NCI-H82 (cell line): ENCODE measurements at places on chromosomes 1 and 21.

GRCh38 chr1:96804648-96805047 lies 83.1 kb downstream of the PTBP2 start:
- DNase-seq = no peak

GRCh38 chr1:156076609-156077429 lies 5.4 kb downstream of the MEX3A start:
- no peak for DNase-seq

GRCh38 chr1:165162671-165163241 lies 193.8 kb downstream of the LMX1A start:
- peak; percentile 55 for DNase-seq

DNA sequence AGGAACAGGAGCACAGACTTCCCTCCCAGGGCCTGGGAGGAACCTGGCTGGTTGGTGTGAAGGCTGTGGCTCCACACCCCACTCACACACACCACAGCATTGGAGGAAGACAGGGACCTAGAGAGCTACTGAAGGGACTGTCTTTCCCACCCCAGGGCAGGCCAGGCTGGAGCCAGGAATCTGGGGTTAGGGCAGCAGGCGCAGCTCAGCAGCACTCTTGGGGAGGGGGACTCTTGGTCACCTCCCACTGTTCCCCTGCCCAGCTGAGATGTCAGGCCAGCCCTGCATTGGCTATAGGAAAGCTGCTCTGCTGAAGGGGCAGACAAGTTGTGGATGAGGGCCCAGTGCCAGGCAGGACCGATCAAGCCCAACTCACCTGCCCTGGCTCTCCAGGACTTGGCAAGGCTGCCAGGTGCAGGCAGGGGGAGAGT lies 1.6 kb upstream of the PLEKHA6 start:
- no peak for DNase-seq

DNA sequence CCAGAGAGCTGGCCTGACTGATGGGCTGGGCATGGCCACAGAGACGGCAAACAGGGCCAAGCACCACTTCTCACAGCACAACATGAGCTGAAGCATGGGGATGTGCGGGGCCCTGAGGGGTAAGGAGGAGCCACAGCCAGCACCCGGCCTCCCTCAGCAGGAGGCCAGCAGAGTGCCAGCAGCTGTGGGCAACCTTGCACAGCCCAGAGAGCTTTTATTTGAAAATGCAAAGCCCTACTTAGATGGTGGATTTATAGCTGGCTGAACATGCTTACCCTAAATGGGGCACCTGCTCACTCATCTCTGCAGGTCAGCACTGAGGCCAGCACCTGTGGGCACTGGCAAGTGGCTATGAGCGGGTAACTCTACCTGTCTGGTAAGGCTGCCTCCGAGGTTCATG lies 44.1 kb downstream of the SLC66A1 start:
- no peak for DNase-seq

DNA sequence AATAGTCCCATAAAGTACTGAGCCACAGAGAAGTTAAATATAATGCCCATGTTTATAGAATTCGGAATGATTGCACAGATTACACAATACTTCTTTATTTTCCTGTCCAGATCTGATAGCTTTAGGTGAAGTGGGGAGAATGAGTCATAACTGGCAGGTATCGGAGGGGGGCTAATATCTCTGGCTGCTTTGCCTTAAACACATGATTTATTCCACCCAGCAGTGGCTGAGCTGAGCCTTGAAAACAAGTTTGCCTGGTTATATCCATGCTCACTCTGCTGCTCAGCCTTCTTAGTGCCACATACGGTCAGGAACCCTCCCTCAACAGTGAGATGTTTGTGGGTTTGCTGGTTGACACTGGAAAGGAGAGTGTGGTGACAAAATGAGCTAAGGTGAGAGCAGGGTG lies 119.7 kb upstream of the ZNF648 start:
- no peak for DNase-seq

DNA sequence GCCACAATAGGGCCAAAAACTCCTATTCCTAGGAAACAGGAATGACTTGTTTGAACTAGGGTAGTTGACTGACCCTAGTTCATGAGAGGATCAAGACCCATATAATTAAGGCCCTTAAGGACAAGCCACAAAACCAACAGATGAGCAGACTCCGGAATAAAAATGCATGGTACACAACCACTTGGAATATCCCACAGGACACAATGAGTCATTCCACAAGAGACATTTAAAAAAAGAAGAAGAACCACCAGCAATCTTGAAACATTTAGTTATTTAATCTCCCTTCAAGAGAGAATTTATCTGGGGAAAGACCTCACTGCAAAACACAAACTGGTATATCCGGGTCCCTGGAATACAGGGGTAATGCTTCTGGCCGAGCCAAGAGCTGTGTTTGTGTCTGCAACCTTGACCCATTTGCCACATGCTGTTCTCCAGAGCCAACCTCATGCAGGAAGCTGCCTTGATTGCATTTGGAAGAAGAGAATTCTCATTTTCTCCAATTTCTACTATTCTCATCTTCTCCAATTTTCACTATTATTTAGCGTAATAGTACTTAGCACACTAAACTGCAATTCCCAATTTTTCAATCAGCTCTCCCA lies 135.5 kb downstream of the TGFBR3 start:
- DNase-seq = no peak

GRCh38 chr1:184037849-184038591 lies 492 bp upstream of the COLGALT2 start:
- DNase-seq = no peak

DNA sequence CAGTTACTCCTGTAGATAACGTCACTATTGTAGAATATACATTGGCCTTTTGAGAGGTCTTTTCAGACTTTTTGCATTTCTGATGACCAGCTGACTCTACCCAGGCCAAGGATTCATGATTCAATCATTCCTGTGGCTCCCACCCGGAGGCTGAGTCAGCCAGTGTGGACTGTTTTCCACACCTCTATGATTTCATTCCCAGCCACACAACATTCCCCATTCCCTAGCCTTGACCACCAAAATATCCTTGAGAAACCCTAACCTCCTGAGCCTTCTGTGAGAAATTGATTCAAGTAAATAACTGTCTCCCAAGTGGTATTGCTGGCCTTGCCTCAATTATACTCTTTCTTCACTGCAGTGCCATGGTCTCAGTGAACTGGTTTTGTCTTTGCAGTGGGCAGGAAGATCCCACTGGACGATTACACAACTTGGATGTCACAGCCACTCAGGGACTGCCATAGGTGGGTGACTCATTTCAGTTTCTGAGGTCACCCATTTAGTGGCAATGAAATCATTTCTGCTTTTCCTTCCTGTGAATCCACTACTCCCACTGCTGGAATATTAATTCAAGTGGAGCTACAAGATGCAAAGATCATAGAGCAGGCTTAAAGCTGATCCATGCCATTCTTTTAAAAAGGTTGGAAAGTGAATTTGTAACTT lies 518.6 kb upstream of the ZP4 start:
- no peak for DNase-seq

GRCh38 chr1:235767795-235768194 lies 98.9 kb downstream of the LYST start:
- DNase-seq = no peak

DNA sequence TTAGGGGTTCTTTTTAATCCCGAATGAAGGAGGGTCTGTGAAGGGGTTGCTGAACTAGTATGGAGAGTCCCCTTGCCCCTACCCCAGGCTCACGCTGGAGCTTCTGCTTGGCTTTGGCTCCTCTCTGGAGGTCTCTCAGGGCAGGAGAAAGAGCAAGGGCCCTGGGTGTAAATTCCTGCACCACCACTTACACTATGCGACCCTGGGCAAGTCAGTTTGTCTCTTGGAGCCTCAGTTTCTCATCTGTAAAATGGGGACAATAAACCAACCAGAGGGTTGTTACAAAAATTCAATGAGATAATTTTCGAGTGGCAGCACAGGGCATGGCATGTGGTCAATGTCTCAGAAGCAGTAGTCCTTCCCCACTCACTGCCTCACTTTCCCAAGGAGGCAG lies 11.4 kb downstream of the FOXO6 start:
- no peak for DNase-seq

DNA sequence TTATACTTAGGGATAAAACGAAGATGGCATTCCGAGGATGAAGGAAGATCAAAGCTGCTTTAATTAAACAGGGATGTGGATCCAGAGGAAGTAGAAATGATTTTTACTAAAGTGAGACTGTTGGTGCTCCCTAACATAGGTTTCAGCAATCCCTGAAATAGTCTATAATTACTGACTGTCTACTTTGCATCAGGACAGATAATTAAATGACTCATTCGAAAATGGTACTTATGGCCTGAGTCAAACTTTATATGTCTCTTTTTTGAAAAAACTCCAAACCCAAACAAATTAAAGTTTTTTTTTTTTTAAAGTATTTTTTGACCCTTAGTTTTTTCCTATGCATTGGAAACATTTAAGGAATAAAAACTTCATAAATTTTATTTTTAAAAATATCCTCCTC lies 90.3 kb downstream of the LYST start:
- DNase-seq = no peak

DNA sequence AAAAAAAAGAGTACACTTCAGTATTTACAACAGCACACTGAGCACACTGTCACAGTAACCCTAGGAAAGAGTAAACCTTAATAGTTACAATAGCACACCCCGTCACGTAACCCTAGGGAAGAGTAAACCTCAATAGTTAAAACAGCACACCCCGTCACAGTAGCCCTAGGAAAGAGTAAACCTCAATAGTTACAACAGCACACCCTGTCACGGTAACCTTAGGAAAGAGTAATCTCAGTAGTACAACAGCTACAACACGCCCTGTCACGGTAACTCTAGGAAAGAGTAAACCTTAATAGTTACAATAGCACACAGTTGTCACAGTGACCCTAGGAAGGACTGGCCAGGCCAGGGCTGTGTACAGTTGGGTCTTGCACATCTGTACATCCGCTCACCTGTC lies 3.0 kb downstream of the CDK11A start:
- no peak for DNase-seq

GRCh38 chr1:187460093-187460492 lies 631.3 kb downstream of the PLA2G4A start:
- DNase-seq = no peak

DNA sequence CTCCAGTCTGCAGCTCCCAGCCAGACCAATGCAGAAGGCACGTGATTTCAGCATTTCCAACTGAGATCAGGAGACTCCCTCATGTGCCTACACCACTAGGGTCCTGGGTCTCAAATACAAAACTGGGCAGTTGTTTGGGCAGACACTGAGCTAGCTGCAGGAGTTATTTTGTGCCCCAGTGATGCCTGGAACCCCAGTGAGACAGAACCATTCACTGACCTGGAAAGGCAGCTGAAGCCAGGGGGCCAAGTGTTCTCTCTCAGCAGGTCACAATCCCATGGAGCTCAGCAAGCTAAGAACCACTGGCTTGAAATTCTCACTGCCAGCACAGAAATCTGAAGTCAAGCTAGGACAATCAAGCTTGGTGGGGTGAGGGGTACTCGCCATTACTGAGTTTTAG lies 111.7 kb upstream of the TNFSF4 start:
- DNase-seq = no peak

GRCh38 chr1:9875636-9876000 lies 34.5 kb downstream of the CTNNBIP1 start:
- DNase-seq = no peak

- no peak for DNase-seq
These were observed 9.2 kb downstream of the PTBP2 start for GRCh38 chr1:96730574-96731298.

DNA sequence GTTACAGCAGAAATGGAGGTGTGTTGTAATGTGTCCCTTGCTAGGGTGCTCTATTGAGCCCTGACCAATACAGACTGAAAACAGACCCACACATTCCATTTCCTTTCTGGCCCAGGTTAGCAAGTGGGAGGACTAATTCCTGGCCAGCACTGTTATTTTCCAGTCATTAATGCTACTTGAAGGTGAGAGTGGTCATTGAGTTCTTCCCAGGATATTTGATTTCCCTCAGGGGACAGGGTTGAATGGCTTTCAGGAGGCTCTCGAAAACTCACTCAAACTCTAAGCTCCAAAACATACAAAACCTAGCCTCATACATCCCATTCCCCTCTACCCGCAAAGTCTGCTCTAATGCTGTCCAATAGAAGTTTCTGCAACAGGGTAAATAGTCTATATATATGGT lies 6.2 kb downstream of the LRRC52 start:
- DNase-seq = no peak

DNA sequence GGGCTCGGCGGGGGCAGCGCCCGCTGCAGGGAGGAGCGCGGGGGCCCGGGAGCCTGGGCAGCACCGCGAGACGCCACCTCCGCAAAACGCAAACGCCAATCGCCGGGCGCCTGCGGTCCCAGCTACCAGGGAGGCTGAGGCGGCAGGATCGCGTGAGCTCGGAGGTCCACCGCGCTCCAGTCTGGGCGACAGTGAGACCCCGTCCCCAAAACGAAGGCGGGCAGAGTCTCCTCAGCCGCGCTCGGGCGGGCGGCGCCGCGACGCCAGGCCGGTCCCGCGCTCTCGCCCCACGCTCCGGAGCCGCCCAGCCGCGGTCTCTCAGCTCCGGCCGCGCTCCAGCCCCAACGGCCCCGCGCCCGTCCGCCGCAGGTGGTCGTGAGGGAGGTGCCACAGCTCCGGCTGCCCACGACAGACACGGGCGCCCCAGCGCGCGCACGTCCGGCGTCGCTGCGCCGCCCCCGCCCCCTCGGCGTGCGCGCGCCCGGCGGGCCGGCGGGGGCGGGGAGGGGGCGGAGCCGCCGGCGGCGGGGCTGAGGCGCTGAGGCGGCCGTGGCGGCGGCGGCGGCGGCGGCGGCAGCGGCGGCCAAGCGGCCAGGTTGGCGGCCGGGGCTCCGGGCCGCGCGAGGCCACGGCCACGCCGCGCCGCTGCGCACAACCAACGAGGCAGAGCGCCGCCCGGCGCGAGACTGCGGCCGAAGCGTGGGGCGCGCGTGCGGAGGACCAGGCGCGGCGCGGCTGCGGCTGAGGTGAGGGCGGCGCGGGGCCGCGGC lies at the start of gene ADARB1:
TSS of gene ADARB1 (plus strand) at position 533 of the 770 bp plus-strand sequence. CDS start 97,077 bp downstream, outside the sequence.
- DNase-seq = peak; percentile 73

DNA sequence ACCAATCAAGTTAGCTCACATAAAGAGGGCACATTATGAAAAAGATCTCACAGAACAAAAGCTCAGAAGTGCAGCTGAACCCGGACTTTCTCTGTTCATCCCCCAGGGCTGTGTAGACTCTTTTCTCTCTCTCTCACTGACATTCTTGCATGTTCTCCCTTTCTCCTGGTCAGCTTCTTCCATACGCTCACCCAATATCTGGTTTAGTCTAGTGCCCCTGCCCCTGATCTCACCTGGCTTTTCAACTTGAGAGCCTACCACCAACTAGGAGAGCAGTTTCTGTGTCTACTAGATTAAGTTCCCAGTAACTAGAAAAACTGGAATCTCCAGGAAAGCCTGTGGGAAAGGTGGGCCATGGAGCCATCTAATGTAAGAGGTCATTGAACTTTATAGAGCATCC lies 126.9 kb upstream of the GRIK3 start:
- no peak for DNase-seq

DNA sequence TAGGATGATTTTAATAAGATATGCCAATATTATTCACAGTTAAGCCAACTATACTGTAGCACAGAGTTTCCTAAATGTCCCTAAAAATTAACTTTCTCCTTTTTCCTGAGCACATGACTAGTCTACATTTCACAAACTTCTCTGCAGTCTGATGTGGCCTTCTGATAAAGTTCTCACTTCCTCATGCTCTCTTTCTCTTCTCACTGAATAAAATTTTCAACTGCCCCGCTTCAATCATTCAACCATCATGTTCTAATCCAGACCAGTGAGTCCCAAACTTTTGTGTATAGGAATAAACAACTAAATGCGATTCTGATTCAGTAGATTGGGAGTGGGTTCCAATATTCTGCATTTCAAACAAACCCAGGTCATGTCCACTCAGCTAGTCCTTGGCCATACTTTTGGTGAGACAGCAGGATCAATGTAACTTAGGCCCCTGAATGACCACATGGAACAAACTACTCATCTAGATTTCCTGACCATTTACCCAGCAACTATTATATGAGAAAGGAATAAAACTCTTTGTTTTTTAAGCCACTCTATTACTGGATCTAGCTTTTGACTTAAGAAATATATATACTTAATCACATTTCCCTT lies 20.1 kb downstream of the TUT4 start:
- DNase-seq = no peak
